ENCODE measurements at places on chromosomes 3 and 15. TPM values are rescaled to one million over a fixed set of nuclear protein-coding genes. Genes with fewer than 3 reads are reported as not detected.

GRCh38 chr3:99854756-99855298 lies 37.2 kb downstream of the CMSS1 start:
- peaks cover 2% of the 10 kb centered on the region for H3K36me3 ChIP-seq
- H3K4me1 ChIP-seq = no peaks in the 10 kb centered on the region

DNA sequence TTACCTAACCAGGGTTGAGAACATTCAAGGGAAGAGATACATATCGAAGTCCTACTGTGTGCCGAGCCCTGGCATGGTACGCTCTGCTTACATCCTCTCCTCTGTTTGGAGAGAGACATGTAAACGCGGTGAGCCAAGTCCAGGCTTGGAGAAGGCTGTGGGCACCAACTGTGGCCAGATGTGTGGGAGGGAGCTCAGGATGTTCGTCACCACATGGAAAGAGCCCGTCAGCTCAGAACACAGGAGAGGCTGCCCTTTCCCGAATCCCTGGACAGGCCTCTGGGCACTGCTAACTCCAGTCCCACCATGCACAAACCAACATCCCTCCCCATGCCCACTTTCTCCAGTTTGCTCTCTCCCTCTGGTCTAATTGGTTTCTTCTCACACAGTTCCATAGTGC lies 43.0 kb downstream of the MESD start:
- H3K4me1 ChIP-seq = no peaks in the 10 kb centered on the region
- DNase-seq = no peak
- no peak overlapping the region for H3K4me3 ChIP-seq

GRCh38 chr3:24605511-24606028 lies 110.9 kb upstream of the THRB start:
- H3K4me3 ChIP-seq = no peak overlapping the region
- no peaks in the 10 kb centered on the region for H3K36me3 ChIP-seq
- no peaks in the 10 kb centered on the region for H3K4me1 ChIP-seq
- DNase-seq = no peak
- H3K27ac ChIP-seq = no peak overlapping the region
- H3K27me3 ChIP-seq = no peaks in the 10 kb centered on the region

GRCh38 chr3:159829539-159830227 lies 159.0 kb upstream of the IL12A start:
- no peaks in the 10 kb centered on the region for H3K27me3 ChIP-seq
- no peak overlapping the region for H3K4me3 ChIP-seq
- H3K27ac ChIP-seq = no peak overlapping the region

DNA sequence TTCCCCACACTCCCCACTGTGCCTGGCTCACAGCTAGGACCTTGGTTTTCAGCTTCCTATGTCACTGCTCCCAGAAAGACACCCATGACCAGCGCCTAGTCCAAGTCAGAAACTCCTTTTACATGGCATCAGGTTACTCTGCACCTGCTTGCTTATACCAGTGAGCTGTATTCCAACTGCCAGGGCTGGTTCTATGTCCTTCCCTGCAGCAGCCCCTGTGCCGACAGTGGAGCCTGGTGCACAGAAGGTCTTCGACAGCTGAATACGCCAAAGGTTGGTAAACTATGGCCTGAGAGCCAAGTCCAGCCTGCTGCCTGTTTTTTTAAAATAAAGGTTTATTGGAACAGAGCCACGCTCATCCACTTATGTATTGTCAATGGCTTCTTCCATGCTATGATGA lies 102.5 kb downstream of the IQSEC1 start:
- DNase-seq = no peak
- H3K4me1 ChIP-seq = peaks cover 40% of the 10 kb centered on the region
- no peaks in the 10 kb centered on the region for H3K36me3 ChIP-seq
- H3K27ac ChIP-seq = no peak overlapping the region
- no peak overlapping the region for H3K4me3 ChIP-seq
- no peaks in the 10 kb centered on the region for H3K27me3 ChIP-seq

DNA sequence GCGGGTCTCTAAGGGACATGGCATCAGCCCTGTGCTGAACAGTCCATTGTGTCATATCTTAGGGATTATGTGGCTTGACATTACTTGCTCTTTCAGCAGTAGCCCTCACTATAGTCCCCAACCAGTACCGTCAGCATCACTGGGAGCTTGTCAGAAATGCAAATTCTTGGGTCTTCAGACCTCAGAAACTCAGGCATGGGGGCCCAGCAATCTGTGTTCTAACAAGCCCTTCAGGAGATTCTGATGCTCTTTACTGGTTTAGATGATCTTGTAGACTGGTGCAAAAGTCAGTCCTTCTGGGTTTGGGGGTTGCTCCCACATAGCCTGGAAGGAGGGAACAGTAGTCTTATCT lies 39.0 kb upstream of the TRAK1 start:
- H3K27me3 ChIP-seq = no peaks in the 10 kb centered on the region
- no peak overlapping the region for H3K4me3 ChIP-seq
- no peaks in the 10 kb centered on the region for H3K36me3 ChIP-seq
- DNase-seq = no peak

- no peaks in the 10 kb centered on the region for H3K4me1 ChIP-seq
- H3K4me3 ChIP-seq = no peak overlapping the region
- DNase-seq = no peak
Observed at GRCh38 chr3:149375501-149376196, 1.8 kb downstream of the TM4SF1 start.

RASGRF1 gene
- total RNA-seq = 0.58 TPM

SLC24A1 gene
- total RNA-seq = 8.2 TPM

GPR27 gene
- total RNA-seq = not detected

CASR gene
- total RNA-seq = not detected
